ENCODE measurements at places on chromosomes 11 and 22.
A peak's percentile ranks its signal among the peaks of the same experiment; 100 is the strongest.

DNA sequence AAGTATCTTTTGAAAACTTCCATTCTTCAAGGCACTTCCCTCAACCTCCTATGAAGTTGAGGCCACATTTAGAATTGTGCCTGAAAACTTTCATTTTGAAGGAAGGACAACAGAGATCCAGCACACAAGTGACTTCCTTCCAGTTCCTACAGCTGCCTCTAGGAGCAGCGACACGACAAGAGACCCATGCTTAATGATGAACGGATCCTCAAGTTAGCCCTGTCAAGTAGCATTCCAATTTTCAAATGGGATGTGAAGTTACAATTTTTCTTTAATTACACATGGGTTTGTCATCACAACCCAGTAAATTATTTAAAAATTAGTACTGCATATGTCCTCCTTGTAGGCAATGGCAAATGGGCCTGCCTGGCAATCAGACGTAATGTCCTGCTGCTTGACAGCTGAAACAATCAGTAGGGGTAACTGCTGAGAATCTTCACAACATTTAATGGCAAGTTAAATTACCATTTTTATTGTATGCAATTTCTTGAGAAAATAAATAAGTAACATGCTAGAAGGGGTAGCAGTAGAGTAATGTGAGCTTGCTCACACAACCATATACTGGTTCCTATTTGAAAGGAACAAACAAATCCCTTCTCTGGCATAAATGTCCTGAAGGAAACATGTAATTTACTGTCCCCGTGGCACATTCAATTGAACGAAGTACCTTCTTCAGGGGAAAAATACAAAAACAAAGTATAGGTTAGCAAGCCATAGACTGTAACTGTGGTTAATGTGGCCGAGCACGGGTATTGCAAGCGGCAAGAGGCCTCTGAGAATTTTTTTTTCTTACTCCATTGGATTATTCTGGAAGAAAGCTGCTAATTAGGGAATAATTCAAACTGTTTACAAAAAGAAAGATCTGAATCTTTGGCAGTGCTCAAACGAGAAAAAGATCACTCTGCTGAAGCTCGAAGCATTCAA lies 288.3 kb downstream of the CADM1 start:
- peak; percentile 17 for DNase-seq

GRCh38 chr22:49541693-49542230 lies 285.9 kb downstream of the BRD1 start:
- no peak for DNase-seq

DNA sequence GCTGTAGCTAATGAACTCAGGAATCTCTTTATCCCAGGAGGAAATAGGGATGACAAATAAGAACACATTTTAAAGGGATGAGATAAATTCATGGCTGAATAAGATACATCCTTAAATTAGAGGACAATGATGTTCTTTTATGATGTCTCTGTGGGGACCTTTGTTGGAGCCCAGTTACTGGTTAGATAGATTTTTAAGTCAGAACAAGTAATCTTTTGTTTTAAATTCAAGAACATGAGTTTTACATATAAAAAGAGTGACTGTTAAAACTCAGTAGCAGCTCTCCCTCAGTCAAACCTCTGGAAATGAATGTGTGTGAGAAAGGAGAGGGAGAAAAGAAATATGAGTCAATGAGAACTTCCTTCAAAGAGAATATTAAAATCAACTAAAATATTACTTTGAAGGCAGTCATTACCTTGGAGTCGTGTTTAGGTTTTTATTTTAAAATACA lies 241.6 kb downstream of the SWAP70 start:
- peak; percentile 64 for DNase-seq

DNA sequence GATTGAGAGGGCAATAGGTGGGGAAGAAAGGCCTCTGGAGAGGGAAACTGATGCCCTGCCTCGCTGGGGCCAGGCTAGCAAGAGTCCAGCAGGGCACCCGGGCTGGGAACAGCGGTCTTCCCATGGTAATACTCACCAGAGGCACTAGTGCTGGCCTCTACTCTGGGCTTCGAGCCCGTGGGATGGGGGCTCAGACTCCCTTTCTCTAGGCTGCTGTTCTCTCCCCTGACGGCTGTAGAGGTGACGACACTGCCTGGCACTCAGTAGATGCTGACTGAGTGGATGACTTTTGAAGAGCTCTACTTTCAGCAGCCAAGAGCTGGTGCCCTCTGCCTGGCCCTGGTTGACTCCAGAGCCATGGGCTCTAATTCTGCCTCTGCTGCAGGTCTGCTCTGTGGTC lies 818 bp upstream of the C1QTNF4 start:
- no peak for DNase-seq

- DNase-seq: no peak
Observed at GRCh38 chr22:29325785-29326315, 10.4 kb upstream of the RASL10A start.

- peak; percentile 57 for DNase-seq
Observed at GRCh38 chr11:130592056-130592455, 143.6 kb downstream of the ADAMTS15 start.

DNA sequence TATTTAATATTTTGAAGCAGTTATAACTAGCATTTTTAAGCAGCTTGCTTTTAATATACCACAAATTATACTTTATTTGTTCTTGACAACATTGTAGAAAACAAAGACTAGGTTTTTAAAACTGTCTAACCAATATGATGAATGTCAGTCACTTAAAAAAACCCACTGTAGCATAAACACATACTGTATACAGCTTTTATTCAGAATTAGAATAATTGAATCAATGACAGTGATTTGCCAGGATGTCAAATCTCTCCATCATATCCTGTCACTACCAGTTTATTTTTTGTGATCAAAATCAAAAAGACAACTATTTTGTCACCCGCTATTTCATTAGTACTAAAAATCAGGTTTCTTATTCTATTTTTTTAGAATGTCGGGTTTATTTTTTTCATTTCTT lies 26.5 kb downstream of the PAX6 start:
- DNase-seq: no peak

- DNase-seq: peak; percentile 6
Observed at GRCh38 chr22:22030493-22031182, 48.1 kb upstream of the TOP3B start.

GRCh38 chr11:23317816-23318215 lies 457.5 kb upstream of the CCDC179 start:
- DNase-seq: no peak

Data from M059J (cell line).